ENCODE measurements at places on chromosomes 6 and 20.

GRCh38 chr20:43870484-43870883 is 44.2 kb upstream of the TOX2 start:
- no peak for DNase-seq

DNA sequence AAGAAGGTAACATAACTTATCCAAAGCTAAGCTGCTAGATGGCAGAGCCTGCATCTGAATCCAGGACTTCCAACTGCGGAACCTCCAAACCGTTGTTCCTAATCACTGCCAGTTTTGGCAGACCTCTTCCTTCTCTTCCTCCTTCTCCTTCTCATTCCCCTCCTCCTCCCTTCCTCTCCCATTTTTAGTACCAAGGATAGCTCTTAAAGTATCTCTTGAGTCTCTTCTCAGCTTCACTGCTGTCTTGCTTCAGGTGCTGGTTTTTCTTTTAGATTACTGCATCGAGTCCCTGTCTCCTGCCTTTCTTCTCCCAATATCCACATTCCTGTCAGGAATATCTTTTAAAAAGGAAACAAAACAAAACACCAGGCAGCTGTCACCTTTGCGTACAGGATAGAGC is 77.1 kb downstream of the CDYL start:
- DNase-seq: no peak

DNA sequence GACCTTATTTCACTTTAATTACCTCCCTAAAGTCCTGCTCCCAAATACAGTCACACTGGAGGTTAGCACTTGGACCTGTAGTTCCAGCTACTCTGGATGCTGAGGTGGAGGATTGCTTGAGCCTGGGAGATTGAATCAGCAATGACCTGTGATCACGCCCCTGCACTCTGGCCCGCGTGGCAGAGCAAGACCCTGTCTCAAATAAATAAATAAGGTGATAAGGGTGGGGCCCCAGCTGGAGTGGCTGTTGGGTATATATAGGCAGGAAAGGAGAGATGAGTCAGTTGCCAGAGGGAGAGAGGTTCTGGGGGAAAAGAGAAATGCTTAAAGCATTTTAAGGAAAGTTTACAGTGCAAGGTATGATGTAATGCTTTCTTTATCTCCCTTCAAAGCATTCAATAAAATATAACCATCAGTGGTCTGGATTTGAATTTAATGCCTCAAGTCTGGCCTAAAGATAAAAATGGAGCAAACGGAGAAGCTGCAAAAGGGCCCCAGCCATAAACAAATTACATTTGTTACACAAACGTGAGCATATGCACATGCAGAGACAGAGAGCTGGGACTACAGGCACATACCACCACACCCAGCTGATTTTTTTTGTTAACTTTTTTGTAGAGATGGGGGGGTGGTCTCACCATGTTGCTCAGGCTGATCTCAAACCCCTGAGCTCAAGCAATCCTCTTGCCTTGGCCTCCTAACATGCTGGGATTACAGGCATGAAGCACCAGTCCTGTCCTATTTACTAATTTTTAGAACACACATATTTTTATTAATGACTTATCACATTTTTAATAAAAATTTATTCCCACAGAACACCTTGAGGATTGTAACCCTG is 6.1 kb upstream of the PM20D2 start:
- DNase-seq: no peak

- no peak for DNase-seq
These were observed 140.9 kb downstream of the GRIK2 start for GRCh38 chr6:101534386-101534785.

DNA sequence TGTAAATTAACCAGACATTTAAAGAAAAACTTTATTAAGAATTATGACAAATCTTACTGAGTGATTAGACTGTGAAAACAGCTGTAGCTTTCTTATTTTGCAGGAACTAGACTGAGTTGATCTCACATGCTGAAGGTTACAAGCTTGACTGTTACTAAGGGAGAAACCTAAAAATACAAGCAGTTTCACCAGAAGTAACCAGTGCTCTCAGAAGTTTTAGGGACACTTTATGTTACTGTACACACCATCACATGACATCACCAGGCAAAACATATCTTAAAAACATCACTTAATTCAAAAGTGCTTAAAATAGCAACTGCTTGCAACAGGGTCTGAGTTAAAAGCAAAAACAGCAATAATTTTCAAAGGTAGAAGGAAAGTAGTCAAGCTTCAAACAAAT is 5.4 kb downstream of the FBXO30 start:
- no peak for DNase-seq

- no peak for DNase-seq
These were observed 307.4 kb downstream of the TRDN start for GRCh38 chr6:123329337-123329736.
